RWPE2 (cell line): ENCODE measurements at places on chromosomes 2 and 18.
A peak's percentile ranks its signal among the peaks of the same experiment; 100 is the strongest.

GRCh38 chr2:36359067-36359466 is 3.5 kb downstream of the CRIM1 start:
- DNase-seq: no peak

DNA sequence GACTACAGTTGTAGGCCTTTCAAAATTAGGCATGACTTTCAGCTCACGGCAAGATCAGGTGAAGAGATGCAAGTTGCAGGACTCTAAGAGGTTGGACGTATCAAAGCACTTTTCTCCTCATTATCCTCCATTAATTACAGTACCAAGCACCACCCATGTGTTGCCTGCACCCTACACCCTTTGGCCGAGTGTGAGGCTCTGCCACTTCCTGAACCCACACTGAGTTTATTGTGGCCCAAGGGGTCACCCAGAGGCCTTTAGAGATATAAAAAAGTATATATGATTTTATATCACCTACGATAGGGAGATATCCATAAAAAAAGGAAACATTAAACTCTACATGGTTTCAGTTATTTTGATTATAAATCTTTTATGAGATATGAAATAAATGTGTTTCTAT is 2.8 kb downstream of the UGT1A8 start:
- no peak for DNase-seq

GRCh38 chr18:47174545-47175116 is 1.5 kb downstream of the IER3IP1 start:
- no peak for DNase-seq

DNA sequence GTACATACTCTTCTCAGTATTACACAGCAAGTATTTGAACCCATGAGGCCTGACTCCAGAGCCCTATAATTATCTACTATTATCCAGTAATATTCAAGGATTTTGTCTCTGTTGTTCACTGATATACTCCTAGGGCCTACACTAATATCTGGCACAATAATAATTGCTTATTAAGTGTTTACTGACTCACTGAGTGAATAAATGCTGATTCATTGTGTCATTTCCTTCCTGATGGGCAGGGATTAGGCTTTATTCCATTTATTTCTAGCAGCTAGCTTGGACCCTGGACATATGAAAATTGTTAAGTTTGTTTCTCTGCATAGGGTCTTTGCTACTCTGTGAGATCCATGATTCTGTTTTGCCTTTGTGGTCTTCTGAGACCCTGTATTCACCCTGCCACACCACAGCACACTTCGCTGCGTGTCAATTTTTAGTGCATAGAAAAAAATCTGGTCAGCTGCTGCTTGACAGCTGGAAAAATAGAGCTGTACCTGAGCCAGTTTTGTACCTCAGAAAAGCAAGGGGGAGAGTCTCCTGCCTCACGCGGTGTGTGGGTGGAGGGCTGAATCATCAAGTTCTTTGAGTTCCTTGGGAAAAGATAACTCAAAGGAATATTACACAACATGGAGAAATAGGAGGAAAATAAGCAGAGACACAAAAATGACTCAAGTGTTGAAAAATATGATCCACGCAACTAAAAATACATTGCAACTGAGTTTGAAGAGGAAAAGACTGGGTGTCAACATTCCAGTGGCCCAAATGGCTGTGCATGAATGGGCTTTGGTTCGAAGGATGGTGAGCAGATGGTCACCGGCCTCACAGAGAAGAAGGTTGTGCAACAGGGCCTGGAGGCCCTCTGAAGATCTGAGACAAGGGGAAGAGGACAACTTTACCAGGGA is 18.9 kb upstream of the DPP4 start:
- DNase-seq: peak; percentile 89

GRCh38 chr18:49879271-49879580 is 65.9 kb upstream of the ACAA2 start:
- DNase-seq: no peak

- no peak for DNase-seq
Observed at GRCh38 chr2:204072443-204073324, 136.1 kb downstream of the ICOS start.

DNA sequence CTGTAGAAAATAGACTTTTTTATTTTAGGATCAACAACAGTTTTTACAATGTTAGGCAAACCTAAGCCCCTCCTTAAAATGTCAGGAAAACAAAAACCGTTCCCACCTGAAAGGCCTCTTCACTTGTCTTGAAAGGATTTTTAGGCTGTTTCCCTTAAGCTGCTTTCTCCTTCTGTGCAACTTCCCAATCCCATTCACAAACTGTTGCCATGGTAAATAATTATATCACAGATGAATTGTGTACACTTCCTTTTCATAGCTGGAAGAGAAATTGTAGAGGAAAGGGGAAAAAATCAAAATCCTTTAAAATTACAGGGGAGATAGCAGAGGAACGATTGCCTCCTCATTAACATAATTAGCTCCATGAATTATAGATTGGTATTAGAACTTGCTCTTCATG is 1488.0 kb upstream of the CELF4 start:
- DNase-seq: no peak

- DNase-seq: no peak
Observed at GRCh38 chr18:56139372-56139771, 499.0 kb downstream of the TXNL1 start.

GRCh38 chr2:98468621-98469236 is 24.1 kb downstream of the INPP4A start:
- DNase-seq: no peak
